AG08396 (cell line): ENCODE measurements at places on chromosomes 7 and 10.

GRCh38 chr7:20301311-20301939 lies 29.3 kb upstream of the ITGB8 start:
- DNase-seq: no peak

DNA sequence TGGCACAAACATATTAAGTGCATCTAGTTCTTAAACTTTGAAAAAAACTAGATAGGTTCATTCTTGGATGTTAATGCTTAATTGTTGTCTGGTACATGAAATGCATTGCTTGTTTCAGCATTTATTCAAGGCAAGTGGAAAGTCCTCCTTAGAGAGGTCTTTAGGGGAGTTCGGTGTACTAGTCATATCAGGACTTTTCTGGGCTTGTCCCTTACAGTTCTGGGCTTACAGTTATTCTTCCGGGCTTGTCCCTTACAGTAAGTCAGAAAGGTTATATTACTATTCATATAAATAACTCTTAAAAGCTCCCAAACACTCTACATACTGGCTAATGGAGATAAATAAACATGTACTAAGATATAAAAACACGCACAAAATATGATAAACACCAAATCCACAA lies 61.6 kb upstream of the MRLN start:
- no peak for DNase-seq

GRCh38 chr10:24086296-24087086 lies 122.4 kb upstream of the KIAA1217 start:
- DNase-seq: no peak

DNA sequence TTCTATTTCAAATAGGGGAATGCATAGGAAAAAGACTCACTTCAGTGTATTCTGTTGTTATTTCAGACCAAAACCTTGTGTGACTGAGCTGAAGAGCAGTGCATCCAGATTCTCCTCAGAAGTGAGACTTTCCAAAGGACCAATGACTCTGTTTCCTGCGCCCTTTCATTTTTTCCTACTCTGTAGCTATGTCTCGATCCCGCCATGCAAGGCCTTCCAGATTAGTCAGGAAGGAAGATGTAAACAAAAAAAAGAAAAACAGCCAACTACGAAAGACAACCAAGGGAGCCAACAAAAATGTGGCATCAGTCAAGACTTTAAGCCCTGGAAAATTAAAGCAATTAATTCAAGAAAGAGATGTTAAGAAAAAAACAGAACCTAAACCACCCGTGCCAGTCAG lies 12.0 kb downstream of the TET1 start:
- DNase-seq: peak; percentile 57

DNA sequence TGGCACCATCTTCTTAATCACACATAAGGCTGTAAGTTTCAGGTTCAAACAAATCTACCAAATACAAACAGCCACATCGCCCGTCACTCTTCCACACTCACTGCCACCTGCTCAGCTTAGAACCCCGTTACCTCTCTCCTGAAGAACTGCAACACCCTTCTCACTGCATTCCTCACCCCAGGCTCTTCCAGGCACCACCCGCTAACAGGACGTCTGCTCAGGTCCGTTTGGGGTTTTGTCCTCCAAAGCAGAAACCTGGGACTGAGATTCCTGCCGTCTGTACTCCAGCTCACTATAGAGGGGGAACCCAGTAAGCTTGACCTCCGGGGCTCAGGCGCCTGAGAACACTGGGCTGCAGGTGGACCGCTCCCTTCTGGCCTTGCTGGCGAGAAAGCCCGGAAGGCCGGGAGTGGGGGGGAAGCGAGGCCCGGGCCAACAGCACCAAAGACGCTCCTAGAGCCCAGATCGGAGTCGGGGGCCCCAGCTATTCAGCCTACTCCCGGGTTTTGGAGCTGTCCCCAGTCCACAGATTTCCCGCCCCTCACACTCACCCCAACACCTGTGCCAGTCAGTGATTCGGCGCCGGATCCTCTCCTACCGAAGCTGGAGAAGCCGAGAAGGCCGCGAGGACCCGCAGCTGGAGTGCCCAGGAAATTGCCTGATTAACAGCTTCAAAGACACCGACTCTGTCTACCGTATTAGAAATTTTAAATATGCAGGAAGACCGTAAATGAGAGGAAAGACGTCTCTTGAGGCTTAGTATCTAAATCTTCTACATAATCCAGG lies at the start of gene AP3M1:
TSS of gene AP3M1 (minus strand) at position 625 of the 786 bp plus-strand sequence. CDS start 12,449 bp downstream, outside the sequence.
- peak; percentile 84 for DNase-seq

DNA sequence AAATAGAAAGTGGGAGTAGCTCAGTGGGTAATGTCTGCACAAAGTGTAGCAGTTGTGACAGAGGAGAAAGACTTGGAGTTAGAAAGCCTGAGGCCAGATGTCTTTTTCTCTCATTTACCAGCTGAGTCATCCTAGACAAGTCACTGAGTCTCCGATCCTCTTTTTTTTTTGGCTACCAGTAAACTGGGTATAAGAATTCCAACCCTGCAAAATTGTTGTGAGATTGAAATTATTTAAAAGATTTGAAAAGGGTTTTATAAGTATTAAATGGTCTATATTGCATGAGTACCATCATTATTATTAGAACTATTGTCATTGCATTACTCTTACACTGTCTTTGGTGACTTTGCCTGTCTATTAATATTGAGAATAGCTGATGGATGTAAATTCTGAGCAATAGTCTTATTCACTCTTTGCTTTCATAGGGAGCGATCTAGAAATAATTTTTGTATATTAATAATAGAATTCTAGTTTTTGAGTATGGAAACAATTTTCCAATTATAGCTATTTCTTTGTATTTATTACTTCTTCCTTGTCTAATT lies 74.0 kb downstream of the ARID5B start:
- DNase-seq: peak; percentile 62

DNA sequence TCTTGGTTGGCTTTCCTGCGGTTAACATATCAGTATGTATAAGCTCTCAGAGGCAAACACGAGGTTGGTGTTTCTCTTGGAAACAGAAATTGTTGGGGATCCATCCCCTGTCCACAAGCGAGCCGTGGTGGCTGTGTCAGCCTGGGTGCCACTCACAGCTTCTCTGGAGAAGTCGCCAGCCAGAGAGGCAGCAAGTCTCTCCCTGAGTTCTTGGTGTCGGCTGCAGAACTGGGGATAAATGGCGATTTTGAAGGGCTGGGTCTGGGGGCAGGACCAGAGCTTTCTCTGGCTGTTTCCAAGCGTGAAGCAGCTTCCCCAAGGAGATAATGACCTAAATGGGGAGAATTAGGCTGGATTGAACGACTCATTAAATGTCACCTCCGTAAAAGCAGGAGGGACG lies 335.3 kb downstream of the GLRX3 start:
- no peak for DNase-seq

DNA sequence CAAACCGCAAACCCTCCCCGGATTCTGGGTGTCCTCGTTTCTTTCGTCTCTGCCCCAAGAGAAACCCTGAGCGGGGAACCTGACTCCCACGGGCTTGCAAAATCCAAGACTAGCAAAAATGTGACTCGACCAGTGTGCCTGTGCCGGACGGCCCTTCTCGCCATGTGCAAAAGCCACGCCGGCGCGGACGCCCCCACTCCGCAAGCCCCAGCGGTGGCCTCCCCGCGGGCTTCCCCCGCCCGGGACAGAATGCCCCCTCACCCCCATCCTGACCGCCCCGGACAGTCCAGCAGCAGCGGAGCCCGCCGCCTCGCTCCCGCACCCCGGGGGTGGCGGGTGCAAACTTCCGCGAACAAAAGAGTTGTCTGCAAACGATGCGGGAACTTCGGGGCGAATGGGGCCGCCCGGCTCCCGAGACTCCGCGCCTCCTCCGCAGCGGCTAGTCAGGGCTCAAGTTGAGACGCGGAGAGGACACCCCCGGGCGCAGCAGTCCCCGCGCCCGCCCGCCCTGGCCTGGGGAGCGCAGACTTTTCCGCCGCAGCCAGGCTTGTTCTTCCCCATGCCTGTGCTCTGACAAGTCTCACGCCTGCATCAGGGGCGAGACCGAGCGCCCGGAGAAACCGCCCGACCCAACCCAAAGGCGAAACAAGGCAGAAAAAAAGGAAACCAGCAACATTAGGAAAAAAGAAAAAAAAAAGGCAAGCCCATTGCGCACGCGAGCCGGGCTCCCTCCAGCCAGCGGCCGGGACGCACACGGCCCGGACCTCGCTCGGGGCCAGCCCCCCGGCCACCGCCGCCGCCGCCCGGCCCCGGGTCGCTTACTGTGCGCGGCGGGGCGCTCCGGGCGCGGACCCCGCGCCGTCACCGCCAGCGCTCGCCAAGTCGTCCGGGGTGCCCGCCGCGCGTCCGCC lies 732 bp downstream of the FAM53B start:
- DNase-seq: peak; percentile 62

GRCh38 chr10:191703-192518 lies 56.7 kb downstream of the ZMYND11 start:
- DNase-seq: peak; percentile 34

DNA sequence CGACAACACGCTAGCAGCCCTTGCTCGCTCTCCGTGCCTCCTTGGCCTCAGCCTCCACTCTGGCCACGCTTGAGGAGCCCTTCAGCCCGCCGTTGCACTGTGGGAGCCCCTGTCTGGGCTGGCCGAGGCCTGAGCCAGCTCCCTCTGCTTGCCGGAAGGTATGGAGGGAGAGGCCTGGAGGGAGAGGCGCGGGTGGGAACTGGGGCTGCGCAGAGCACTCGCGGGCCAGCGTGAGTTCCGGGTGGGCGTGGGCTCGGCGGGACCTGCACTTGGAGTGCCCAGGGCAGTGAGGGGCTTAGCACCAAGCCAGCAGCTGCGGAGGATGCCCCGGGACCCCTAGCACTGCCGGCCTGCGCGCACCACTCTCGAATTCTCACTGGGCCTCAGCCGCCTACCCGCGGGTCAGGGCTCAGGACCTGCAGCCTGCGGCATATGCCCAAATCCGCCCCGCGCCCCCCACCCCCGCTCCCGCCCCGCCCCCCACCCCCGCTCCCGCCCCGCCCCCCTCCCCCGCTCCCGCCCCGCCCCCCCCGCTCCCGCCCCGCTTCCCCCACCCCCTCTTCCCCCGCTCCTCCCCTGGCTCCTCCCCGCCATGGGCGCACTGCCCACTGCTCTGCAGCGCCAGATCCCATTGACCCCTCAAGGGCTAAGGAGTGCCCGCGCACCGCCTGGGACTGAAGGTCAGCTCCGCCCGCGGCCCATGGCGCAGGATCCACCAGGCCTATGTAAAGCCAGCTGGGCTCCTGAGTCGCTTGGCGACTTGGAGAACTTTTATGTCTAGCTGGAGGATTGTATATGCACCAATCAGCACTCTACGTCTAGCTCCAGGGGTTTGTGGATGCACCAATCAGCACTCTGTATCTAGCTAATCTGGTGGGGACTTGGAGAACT lies 15.9 kb upstream of the ACBD5 start:
- DNase-seq: no peak

GRCh38 chr10:11949152-11949551 lies 93.5 kb downstream of the UPF2 start:
- no peak for DNase-seq

GRCh38 chr10:87642988-87643387 lies 16.7 kb upstream of the PAPSS2 start:
- no peak for DNase-seq

DNA sequence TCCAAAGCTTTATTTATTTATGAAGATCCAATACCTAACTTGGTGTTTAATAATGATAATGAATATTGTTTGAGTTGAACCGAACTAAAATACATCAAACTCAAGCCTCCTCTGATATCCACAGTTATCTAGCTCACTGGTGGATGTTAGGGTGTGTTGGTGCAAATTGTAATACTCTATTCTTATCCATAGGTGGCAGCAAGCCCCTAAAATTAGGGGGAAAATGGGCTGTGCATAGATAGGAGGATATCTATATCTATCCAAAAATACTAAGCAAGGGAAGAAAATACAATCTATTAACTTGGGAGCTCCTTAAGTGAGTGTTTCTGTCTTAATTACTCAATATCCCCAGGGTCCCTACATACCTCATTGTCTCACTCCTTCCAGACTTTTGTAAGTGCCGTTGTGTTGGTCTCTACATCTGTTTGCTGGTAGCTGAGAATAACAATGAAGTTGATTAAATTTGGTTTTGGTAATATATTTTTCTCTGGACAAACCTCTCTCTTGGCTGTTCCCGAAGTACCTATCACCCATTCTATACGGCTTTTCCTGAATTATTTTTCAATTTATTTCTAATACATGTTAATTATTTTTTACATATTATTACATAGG lies 55.0 kb upstream of the VWDE start:
- peak; percentile 30 for DNase-seq
